Kidney epithelial cell (primary cell): ENCODE measurements at places on chromosomes 1 and 21.

GRCh38 chr21:46472246-46472645 lies 13.6 kb downstream of the DIP2A start:
- no peak for DNase-seq

GRCh38 chr1:61887931-61888564 lies 145.8 kb downstream of the PATJ start:
- DNase-seq, result no peak

DNA sequence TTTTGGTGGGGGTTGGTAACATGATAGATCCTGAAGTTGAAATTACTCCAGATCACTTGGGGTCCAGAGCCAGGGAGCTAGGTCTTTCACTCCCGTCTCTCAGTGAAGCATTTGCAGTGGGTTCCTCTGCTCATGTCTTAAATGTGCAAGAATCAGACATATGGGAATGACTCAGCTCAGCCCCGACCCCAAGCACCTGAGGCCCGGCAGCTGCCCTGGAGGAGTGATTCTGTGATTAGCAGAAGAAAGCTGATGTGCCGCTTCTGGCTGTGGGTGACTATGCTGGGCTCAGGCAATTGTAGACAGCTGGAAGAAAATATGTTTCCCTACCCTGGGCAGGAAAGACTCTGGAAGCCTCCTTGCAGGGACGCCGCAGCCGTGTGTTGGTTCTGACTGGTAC lies 601.7 kb downstream of the NPHP4 start:
- DNase-seq, result no peak

DNA sequence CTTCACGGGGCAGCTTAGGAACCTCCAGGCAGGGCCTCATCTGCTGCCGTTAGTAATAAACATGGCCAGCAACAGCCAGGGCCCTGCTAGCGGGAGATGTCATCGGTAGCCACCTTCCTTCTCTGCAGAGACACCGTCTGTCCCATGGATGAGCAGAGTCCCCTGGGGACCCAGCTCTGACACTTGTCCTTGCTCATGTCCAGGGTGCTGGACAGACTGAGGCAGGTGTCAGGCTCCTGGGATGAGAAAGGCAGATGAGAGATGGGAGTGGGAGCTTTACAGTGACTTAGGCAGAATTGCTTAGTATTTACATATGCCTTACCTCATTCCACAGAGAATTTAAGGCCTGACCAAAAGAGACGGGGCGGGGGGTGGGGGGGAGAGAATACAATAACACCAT lies 25.0 kb downstream of the CAPN2 start:
- no peak for DNase-seq

DNA sequence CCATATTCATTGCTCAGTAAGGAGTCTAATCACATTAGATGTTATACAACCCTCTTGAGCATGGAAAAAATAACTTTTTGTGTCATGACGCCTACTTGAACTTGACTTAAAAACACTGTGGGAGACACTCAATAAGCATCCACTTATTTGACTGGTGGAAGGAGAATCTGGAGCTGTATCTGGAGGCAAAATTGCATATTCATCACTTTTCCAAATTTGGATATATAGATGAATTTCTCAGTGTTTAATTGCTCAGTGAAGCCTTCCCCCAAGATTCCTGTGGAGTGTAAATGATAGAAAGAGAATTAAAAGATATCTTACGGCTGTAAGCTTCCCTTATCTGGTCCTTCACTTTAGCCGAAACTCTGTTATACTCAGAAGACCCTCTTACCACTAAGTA lies 610.7 kb upstream of the ADGRL2 start:
- no peak for DNase-seq

GRCh38 chr1:34708106-34708505 lies 46.7 kb upstream of the GJB5 start:
- DNase-seq, result no peak

DNA sequence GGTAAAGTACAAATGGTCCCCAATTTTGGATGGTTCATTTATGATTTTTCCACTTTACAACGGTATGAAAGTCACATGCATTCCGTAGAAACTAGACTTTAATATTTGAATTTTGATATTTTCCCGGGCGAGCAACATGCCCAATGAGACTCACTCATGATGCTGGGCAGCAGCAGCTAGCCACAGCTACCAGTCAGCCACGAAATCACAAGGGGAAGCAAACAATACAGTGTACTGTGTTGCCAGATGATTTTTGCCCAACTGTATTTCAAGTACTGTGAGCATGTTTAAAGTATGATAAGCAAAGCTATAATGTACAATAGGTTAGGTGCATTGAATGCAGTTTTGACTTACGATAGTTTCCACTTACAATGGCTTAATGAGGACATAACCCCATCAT lies 266.8 kb downstream of the VAV3 start:
- DNase-seq, result no peak

GRCh38 chr21:36321325-36322082 lies 1.5 kb downstream of the MORC3 start:
- DNase-seq, result no peak

- DNase-seq, result peak; percentile 32
These were observed 4.5 kb downstream of the HSPB7 start for GRCh38 chr1:16013220-16013907.

- DNase-seq, result no peak
These were observed 17.7 kb downstream of the DHCR24 start for GRCh38 chr1:54869173-54869851.

DNA sequence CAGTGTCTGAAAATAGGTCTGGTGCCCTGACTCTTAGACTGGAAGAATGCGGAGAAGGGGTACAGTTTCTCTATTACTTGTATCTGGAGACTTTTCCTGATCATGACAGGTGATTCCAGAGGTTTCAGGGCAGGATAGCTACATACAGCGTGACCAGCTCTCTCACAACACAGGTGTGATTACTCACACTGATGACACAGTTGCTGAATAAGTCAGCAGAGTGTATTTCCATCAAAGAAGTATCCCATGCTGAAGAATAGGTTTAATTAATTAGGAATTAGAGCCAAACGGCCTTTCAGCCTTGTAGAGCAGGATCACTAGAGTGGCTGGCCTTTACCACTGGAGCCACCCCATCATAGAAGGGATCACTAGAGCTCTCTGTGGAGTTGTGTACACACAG lies 298.6 kb downstream of the LMX1A start:
- DNase-seq, result no peak

GRCh38 chr1:210588946-210589345 lies 260.2 kb downstream of the HHAT start:
- no peak for DNase-seq

DNA sequence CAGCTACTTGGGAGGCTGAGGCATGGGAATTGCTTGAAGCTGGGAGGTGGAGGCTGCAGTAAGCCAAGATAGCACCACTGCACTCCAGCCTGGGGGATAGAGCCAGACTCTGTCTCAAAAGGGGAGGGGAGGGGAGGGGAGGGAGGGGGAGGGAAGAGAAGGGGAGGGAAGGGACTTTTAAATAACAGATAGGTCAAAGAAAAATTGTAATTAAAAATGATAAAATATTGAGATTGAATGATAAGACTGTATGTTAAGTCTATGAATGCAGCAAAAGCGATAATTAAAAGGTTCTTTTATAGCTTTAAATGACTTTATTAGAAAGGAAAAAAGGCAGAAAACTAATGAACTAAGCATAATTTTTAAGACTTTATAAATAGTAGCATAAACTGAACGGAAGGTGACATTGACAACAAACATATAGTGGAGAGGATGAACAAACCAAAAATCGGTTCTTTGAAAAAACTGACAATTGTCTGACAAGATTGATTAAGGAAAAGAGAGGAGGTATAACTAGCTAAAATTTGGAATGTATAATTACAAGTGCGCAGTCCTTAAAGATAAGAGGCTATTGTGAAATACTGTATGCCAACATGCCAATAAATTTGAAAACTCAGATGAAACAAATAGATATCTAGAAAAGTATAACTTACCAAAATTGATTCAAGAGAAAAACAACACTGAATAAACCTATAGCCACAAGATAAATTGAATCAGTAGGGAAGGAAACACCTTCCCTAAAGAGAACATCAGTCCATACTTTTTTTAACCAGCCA lies 8.4 kb downstream of the SPOCD1 start:
- DNase-seq, result no peak

DNA sequence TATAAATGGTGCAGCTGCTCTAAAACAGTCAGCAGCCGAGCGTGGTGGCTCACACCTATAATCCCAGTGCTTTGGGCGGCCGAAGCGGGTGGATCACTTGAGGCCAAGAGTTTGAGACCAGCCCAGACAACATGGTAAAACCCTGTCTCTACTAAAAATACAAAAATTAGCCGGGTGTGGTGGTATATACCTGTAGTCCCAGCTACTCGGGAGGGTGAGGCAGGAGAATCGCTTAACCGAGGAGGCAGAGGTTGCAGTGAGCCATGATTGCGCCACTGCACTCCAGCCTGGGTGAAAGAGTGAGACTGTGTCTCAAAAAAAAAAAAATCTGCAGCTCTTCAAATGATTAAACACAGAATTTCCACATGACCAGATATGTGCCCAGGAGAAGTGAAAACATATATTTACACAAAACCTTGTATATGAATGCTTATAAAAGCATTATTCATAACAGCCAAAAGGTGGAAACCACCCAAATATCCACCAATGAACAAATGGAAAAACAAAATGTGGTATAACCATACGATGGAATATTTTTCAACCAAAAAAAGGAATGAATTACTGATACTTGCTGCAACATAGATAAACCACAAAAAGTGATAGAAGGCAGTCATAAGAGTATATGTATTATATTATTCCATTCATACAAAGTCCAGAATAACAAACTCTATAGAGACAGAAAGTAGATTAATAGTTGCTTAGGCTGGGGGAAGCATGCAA lies 14.1 kb downstream of the EPS15 start:
- DNase-seq, result no peak

GRCh38 chr21:29943885-29944284 lies 4.1 kb upstream of the GRIK1 start:
- no peak for DNase-seq

DNA sequence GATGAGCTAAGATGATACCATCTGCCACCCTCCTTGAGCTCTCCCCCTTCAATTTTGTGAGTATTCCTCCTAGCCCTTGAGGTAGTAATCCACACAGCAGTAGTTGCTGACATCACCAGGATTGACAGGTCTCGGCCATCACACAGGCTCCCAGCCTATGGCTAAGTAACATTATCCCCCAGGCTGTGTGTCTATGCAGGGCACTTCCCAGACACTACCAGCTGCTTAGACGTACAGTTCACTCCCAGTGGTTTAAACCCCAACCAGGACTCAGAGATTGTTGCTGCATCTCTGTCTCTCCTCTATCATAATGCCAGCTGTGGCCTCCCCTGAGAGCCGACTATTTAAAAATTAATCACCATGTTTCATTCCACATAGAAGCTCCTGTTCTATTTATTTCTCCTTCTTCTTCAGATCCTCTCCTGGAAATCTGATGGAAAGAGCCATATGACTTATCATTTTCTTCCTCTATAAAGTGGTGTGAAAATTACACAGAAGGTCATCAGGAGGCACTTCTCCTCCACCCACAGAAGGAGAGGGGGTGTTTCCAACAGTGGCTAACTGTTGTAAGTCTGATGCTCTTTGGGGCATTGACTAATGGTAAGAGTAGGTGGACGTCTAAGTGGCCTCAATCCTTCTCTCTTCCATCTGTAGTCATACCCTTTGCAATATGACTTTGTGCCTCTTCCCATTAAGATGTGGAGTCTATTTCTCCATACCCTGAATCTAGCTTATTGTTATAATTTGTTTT lies 396.3 kb downstream of the SETD4 start:
- no peak for DNase-seq

DNA sequence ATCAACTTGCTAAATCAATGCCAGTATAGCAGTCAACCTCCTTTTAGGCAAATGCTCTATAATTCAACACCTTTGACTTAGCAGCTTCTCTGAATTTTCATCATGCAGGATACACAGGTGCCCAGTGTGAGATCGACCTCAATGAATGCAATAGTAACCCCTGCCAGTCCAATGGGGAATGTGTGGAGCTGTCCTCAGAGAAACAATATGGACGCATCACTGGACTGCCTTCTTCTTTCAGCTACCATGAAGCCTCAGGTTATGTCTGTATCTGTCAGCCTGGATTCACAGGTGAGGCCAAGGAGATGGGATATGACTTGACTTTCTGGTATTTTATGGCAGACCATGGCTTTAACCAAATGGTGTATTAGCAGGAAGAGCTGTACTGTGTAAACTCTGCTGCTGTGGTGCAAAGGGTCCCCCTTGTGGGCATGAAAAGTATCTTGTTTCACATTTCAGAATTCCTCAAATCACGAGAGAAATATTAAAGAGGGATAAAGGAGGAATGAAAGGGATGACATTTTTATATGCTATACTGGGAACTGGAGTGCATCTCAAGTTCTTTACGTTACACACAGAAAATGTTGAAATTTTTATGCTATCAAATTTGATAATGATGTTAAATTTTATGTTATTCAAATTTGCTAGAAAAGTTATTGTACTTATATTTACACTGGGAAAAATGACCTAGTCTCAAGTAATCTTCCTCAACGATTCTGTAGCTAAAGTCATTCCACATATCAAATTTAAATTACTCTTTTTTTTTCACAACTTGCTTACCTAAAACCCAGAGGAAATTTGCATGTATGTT lies 88.9 kb downstream of the CRB1 start:
- DNase-seq, result peak; percentile 32

DNA sequence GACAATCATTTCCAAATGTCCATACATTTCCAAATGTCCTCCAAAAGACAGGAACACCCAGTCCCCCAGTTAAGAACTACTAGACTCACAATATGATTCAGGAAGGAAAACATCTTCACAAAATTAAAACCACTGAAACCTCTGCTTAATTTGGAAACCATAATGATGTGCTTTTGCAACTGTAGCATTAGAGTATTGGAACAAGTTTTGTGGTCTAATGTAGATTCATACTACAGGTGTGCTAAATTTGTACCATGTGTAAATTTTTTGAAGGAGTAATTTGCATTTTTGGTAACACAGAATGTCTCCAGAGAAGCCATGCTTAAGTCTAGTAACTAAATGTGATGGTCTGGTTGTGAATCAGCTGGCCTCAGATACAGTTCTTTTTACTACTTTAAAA lies 129.6 kb downstream of the DPYD start:
- no peak for DNase-seq

- DNase-seq, result no peak
These were observed 674.4 kb downstream of the KIF26B start for GRCh38 chr1:245829194-245829593.

DNA sequence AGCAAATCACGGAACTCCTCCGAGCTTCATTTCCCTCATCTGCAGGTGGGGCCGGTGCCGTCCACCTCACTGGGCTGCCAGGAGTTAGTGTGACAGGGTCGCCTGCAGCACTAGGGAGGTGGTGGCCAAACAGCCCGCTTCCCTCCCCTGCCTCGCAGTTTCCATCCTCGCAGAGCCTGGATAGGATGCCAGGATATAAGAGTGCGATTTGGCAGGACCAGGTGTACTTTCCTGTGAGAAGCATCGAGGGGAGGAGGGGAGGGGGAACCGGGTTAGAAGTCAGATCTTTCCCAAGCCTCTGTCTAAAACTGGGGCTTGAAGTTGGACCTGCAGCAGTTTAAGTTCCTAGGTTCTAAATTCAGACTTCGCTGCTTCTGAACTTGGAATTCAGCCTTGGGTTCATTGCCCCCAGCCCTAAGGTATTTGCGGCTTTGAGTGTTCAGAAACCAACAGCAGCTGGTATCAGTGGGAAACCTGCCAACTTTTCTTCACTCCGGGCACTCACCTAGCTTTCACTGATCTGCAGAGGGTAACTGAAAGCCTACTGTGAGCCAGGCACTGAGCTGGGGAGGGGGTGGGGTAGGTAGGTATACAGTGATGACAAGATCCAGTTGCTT lies 1.7 kb upstream of the JUN start:
- peak; percentile 81 for DNase-seq

- DNase-seq, result no peak
These were observed 30.3 kb downstream of the SLX9 start for GRCh38 chr21:44969931-44970755.

- DNase-seq, result no peak
These were observed 218.2 kb downstream of the NRIP1 start for GRCh38 chr21:14846621-14847020.
